Cerebellum (tissue), 4 donors: ENCODE measurements at places on chromosomes 5 and 9. TPM values are rescaled to one million over a fixed set of nuclear protein-coding genes. Genes with fewer than 3 reads are reported as not detected.

The TRPM3 gene
- 49.7 TPM for total RNA-seq

The GRM6 gene
- total RNA-seq, result 0.27 TPM

The PLAC8L1 gene
- not detected for total RNA-seq

The NUTM2F gene
- not detected for total RNA-seq

The MORN5 gene
- total RNA-seq, result 1.5 TPM

The OR1Q1 gene
- not detected for total RNA-seq

The ACOT12 gene
- 2.4 TPM for total RNA-seq

The NME5 gene
- total RNA-seq, result 14.7 TPM

The FAM221B gene
- not detected for total RNA-seq

The VDAC1 gene
- 123 TPM for total RNA-seq

The LCN2 gene
- total RNA-seq, result not detected

The NIPAL4 gene
- total RNA-seq, result not detected

The PCDHB12 gene
- 18.0 TPM for total RNA-seq

DNA sequence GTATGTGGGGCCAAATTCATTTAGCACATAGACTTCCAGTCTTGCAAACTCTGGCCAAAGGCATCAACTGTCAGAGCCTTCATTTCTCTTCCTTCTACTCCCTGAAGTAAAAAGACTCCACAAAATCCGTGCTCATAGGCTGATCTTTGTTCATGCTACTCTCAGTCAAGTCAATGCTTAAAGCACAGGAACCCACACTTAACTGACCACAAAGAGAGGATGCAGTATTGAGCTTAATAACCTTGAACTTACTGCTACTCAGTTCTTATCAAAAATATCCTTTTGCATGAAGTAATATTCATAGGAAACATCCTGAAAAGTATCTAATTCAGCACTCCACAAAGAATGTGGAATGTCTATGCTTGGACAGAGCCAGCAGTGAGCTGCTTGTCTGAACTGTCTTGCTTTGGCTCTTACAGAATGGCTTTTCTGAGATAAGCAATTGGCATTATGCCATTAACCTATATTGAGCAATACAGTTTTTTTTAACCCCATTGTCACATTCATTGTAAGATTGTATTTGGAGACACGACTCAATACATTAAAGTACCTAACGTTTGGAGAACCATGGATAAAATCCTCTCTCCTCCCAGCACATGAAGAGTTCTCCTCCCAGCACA lies 21.7 kb downstream of the LPAR1 start:
- no peak for DNase-seq

DNA sequence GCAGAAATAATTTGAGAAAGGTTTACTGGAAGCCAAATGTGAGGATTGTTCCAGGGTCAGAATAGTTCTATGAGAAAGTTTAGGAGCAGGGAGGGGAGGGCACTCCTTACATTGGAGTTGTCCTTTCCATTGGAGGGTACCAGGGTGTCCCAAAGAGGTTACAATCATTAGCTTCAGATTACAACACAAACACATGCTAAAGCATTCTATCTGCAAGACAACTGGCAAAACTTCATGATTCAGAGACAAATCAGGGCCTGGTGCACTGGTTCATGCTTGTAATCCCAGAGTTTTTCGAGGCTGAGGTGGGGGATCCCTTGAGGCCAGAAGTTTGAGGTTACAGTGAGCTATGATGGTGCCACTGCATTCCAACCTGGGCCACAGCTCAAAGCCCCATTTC lies 51.8 kb downstream of the NSUN2 start:
- no peak for DNase-seq

DNA sequence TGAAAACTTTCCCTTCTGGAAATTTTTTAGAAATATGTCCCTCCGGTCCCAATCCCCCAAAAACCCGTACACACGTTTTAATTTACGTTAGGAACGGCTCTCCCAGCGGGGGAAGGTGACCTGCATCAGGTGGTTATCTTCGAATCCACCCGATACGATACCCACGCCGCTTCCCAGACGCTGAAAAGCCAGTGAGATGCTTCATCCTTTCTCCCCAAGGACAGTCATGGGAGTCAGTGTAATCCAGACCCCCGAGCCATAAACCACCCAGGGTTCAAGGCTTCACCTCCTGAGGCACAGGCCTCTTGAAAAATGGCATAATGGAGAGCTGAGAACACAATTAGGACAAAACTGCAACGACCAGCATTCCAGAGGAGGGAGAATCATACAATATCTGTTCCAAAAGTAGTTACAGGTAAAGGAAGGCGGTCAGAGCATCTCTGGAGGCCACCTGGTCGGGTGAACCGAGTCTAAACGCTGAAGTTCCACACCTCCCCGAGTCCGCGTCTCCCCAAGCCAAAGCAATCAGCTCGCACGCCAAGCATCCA lies 857 bp downstream of the FAM169A start:
- peak; percentile 31 for DNase-seq

DNA sequence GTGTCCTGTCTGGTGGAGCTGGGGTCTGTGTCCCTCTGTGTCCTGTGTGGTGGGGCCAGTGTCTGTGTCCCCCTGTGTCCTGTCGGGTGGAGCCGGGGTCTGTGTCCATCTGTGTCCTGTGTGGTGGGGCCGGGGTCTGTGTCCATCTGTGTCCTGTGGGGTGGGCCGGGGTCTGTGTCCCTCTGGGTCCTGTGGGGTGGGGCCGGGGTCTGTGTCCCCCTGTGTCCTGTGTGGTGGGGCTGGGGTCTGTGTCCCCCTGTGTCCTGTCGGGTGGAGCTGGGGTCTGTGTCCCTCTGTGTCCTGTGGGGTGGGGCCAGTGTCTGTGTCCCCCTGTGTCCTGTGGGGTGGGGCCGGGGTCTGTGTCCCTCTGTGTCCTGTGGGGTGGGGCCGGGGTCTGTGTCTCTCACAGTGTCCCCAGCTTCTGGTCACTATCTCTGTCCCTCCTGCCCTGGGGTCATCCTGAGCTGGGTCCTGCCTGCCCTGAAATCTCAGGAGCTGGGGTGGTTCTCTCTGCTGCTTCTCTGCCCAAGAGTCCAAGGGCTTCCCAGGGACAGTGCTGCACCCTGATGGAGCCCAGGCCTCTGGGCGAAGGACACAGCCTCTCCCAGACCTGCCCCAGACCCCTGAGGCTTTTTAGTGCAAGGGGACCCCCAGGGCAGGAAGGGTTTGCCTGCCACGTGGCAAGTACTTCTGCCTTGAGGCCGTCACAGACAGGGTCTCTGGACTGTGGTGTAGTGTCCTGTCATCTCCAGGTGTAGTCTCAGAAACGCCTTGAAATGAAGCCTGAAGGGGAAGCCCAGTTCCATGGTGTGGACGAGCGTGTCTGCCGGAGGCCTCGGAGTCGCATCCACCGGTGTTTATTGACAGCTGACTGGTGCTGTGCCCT lies 131.3 kb downstream of the RXRA start:
- no peak for DNase-seq

- DNase-seq, result no peak
Measured at GRCh38 chr5:67160985-67161384, 35.6 kb downstream of the CD180 start.

- no peak for DNase-seq
Measured at GRCh38 chr5:76720988-76721569, 5.2 kb downstream of the F2R start.

- no peak for DNase-seq
Measured at GRCh38 chr9:133669182-133669801, 33.1 kb downstream of the DBH start.

- DNase-seq, result no peak
Measured at GRCh38 chr5:115962239-115962564, at the start of gene LVRN. TSS of gene LVRN (plus strand) at chr5:115962475. CDS start at chr5:115962618, 143 bp downstream.

DNA sequence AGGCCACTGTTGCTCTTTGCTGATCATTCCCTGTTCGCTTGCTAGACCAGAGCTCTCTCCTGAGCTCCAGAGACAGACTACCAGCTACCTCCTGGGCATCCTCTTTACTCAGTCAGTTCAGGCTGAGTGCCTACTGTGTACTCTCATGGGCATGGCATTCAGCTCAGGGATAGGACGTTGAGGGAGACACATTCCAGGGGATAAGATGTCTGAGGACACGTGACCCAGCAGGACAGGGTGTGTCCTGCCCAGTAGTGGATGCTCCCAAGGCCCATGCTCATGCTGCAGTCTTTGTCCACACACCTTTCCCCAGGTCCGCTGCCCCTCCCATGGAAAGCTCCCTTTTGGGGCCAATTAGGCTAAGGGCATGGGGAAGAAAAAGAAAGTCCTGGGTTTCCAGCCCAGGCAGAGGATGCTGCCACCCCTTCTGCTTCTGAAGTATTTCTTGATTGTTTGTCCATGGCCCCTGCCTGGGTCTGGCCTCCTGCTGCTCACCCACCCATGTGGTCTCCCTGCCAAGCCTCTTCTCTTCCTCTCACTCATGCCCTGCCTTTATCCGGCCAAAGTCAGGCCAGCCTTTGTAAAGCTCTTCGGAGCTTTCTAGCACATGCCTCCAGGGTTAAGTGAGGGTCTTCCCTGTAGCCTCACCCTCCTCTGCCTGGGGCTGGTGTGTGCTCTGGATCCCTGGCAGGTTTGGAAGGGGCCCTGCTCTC lies 60.5 kb upstream of the PITX1 start:
- no peak for DNase-seq

GRCh38 chr5:147613359-147613758 lies 103.5 kb upstream of the DPYSL3 start:
- no peak for DNase-seq

GRCh38 chr5:87122151-87122977 lies 145.3 kb upstream of the RASA1 start:
- DNase-seq, result no peak

- no peak for DNase-seq
Measured at GRCh38 chr5:111254613-111255012, 30.4 kb downstream of the CAMK4 start.

GRCh38 chr5:68419081-68419636 lies 203.6 kb downstream of the PIK3R1 start:
- DNase-seq, result no peak

GRCh38 chr9:136153381-136154065 lies 34.8 kb upstream of the TMEM250 start:
- DNase-seq, result no peak

- no peak for DNase-seq
Measured at GRCh38 chr9:99046542-99047071, 58.3 kb upstream of the TGFBR1 start.

GRCh38 chr9:2838371-2839000 lies 5.4 kb downstream of the PUM3 start:
- DNase-seq, result no peak

GRCh38 chr9:129494113-129494789 lies 126.7 kb downstream of the C9orf50 start:
- no peak for DNase-seq

GRCh38 chr9:106277966-106278365 lies 583.6 kb downstream of the TMEM38B start:
- no peak for DNase-seq

DNA sequence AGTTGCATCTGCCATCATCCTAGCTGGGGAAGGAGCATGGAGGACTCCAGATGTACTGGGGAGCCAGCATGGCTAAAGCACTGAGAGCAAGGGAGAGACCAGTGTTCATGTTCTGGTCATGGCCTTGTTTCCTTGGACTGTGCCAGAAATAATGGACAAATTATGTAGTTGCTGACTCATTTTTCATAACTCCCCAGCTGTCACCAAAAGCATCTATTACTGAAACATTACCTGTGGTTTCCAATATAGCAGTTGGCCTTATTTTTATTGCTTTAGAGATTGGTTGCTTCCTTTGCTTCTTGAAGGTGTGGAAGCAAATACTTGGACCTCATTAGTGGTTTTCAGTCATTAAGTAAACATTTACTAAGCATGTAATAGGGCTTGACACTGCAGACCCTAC lies 11.3 kb downstream of the RALGPS1 start:
- no peak for DNase-seq

- no peak for DNase-seq
Measured at GRCh38 chr5:3424946-3425345, 170.7 kb upstream of the IRX1 start.

DNA sequence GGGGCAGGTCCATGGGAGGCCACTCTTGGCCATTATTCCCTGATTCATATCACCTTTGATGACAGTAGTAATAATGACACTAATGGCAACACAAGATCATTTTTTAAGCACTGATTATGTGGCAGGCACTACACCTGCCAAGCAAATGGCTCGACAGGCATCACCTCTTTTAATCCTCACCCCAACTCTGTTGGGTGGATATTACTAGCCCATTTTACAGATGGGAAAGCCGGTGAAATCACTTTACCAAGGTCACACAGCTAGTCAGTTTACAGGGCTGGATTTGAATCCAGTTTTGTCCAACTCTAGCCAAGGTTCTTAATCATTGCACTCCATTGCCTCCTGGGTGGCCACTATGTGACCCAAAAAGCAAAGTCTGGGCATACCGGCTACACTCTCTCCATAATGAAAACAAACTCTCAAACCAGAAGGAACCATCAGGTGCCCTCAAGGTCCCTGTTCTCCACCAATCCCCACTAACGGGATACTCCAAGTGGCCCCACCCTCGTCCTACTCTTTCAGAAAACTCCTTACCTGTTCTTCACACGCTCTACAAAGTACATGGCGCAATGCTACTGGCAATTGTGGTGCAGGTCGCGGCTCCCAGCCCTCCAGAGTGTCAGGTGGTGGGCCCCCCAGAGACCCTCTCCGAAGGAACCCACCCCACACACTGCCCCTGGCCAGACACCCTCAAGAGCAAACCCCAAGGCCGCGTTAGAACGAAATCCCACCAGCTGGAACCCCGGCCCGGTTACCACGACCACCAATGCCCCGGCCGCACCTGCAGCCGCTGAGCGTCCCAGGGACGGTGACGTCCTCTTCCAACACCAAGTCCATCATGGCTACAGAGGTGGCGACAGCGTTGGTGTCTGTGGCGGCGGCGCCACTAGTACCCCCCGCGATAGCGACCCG lies 572 bp downstream of the CDK5RAP2 start:
- DNase-seq, result no peak

- no peak for DNase-seq
Measured at GRCh38 chr9:126151686-126152134, 174.9 kb upstream of the MVB12B start.

GRCh38 chr5:65840071-65840470 lies 86.3 kb upstream of the ERBIN start:
- no peak for DNase-seq

DNA sequence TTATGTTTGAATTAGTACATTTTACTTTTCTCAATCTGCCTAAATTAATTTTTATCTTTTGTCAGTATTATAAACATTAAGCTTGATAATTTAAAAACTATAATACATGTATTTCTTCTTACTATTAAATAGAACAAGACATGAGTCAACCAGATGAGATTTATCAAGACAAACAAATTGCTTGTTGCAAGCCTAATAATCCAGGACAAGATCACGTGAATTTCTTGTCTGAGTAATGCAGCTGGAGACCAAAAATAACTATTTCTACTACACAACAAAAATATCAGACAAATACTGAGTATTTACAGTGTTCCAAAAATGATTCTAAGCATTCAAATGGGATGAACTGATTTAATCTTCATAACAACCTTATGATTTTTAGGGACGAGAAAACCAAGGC lies 339.1 kb upstream of the PRR16 start:
- no peak for DNase-seq

GRCh38 chr5:79827159-79827629 lies 137.6 kb downstream of the CMYA5 start:
- DNase-seq, result no peak

DNA sequence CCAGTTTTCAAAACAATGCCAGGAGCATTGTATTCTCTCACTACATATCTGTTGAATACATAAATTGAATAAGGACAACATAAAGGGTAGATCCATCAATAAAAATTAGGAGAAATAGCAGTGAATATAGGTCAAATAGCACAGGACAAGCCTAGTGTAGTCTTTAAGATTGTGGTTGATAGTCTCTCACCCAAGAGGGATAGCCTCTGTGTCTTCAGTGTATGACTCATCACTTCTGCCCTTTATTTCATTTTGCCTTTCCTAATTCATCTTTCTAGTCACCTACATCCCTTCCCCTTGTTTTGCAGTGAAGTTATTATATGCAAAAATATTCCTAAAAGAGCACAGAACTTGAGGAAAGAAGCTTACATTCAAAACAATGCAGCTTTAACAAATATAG lies 335.0 kb upstream of the TUSC1 start:
- no peak for DNase-seq
